ENCODE measurements at places on chromosomes 3 and 15.

DNA sequence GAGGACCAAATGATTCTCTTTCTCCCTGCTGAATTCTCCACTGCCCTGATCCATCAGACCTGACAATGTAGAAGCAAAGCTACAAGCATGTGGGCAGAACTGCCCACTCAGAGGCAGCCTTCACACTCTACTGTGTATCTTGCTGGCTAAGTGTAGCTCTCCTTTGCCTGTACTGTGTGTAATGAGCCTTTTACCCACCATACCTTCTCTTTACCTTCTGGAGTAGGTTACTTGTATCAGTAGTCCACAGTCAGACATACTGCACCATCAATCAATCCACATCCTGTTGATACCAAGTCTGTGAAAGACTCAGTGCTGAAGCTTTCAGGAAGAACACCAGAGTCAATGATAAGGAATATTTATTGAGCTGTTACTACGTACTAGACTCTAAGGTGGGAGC lies 440.7 kb upstream of the ARHGEF26 start:
- DNase-seq, result no peak

DNA sequence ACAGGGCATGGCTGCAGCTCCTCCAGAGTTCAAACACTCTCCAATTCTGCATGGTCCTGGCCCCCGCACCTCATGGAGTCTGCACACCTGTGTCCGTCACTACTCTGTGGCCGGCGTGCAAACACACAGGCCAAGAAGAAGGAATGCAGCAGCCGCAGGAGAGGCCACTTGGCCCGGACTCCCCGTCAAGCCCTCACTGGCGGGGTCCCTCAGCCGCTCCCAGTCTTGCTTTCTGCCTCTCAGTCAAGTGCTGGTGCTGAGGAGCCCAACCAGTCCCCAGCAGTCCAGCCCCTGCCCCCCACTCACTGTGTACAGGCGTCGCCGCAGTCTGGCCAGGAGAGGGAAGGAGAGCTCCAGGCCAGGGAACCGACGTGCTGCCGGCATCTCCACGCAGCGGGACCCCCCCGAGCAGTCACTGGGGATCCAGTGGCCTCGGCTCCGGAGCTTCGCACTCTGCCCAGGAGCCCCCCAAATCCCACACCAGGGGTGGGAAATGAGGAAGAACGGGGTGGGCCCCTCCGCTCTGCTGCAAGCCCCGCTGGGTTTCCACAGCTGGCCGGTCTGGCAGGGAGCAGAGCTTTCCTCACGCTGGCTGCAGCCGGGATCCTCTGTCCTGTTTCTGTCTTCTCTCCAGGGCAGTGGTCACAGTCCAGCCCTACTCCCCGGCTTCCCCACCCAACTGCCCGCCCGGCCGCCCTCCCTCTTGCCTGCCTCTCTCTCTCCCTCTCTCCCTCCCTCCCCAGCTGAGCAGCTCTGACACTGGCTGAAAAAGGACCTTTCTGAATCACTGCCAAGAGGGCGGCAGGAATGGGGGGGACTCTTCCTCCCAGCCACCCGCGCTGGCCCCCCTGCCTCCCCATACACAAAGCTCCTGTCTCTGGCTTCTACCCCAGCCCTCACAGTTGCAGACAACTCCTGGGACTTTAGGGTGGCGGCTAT lies 16.0 kb downstream of the TNK2 start:
- DNase-seq, result peak; percentile 82

DNA sequence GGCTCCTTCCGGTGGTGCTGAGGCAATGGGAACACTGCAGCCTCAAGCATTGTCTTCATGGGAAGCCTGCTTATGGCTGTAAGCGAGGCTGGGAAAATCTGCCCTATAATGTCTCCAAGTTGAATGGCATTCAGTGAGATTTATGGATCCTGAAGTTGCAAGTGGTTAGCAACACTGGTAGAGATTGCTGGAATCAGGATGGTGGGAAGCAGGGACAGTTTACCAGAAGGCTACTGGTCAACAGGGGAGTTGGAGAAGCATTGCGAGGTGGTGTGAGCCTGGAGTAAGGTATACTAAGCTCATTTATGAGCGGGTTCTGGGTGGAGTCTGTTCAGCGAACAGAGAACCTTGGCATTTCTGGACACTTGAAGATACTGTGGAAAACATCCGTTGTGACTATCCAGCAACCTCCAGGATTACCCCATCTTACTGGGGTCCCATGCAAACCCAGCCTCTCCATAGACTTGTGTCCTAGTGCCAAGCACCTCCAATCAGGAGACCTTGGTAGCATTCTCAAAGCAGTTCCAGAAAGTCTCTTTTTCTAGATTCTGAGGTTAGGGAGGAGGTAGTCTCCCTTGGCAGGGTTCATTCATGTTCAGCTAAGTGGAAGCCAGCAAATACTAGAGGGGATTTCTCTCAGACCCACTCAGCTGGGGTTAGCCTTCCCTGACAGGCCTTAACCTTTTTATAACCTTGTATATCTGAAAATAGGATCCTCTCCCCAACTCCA lies 7.3 kb downstream of the RPSA start:
- DNase-seq, result no peak

DNA sequence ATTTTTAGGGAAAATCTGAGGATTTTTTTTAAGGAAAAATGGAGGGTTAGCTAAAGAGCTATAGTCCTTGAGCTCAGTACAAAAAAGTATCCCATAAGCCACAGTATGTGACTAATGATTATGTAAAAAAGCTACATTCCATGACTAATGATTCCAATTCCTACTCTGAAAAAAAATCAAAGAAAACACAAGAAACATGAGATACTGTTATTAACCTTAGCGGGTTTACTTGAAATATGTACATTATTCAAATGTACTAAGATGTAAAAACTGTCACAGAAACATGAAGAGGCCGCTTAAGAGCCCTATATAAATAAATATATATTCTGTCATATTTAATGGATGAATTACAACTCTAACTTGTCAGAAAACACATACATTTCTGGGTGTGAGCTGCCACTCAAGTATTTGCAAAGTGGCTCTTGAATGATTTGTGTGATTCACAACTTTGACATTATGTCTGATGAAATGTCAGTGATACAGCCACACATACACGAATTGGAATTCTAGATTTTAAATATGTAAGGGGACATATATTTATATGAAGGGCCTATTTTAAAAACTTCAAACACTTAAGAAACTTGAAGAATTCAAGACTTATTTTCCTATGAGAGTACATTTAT lies 518.7 kb upstream of the SUCLG2 start:
- DNase-seq, result no peak

DNA sequence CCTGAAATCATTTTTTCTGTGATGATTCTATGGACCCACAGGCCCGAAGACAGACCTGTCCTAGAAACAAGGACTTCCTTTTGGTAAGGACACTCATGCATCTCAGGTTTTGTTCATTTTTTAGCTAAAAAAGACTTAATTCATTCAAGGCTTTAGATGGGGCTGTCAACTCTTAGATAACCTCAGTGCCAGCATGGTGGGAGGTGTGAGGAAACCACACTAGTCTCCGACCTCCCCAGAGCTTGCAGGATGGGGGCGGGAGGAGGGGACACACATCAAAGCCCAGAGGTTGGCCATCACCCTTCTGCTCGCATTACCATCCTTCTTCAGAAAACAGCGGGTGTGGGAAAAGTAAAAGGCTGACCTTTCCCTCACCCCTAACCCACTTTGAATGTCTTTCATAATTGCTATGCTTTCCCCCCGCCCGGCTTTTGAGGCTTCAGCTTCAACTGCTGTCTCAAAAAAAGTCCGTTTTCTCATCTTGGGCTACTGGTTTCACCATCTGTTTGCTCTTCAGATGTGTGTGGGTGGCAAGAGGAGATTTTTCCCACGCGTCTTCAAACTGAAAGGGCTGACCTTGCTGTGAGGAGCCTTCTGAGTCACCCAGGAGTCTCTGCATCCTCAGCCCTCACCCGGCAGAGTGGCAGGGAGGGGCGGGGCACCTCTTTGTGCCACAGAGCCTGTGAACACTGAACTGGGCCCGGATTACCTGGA lies 27.6 kb upstream of the CXCR6 start:
- DNase-seq, result no peak

DNA sequence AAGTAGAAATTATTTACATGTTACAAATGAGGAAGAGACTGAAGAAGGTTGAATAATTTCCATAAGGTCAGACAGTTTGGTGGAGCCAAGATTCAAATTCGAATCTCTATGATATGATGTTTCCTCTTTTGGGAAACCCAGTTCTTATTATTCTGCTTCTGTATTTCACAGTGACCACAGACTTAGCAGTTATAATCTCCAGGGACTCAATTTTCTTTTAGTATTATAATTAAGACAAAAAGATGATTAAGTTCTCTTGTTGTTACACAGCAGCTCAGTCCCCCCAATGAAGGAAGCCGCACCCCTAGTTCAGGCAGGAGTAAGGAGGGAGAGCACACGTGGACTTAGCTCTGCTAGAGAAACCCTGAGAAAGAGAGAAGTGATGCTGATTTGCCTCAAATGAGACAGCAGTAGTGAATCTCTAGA lies 130.6 kb downstream of the CCNL1 start:
- no peak for DNase-seq

- DNase-seq, result no peak
These were observed 44.5 kb downstream of the PCSK6 start for GRCh38 chr15:101444807-101445508.

- no peak for DNase-seq
These were observed 500.7 kb upstream of the ATP11B start for GRCh38 chr3:182292591-182292990.

DNA sequence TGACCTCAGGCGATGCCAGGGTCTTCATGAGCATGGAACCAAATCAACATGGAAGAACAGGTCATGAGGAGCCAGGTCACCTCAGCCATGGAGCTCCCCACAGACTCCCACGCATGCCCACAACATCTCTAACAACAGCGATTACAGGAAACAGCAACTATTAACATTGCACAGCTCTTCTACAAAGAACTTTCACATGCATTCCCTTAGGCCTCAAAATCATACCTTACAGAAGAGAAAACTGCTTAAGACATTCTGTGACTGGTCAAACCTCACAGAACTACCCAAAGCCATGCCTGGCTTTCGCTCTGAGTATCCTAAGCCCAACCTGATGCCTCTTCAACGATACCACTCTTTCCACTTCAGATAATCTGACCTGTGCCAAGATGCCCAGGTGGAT lies 117.8 kb downstream of the OXNAD1 start:
- DNase-seq, result no peak

DNA sequence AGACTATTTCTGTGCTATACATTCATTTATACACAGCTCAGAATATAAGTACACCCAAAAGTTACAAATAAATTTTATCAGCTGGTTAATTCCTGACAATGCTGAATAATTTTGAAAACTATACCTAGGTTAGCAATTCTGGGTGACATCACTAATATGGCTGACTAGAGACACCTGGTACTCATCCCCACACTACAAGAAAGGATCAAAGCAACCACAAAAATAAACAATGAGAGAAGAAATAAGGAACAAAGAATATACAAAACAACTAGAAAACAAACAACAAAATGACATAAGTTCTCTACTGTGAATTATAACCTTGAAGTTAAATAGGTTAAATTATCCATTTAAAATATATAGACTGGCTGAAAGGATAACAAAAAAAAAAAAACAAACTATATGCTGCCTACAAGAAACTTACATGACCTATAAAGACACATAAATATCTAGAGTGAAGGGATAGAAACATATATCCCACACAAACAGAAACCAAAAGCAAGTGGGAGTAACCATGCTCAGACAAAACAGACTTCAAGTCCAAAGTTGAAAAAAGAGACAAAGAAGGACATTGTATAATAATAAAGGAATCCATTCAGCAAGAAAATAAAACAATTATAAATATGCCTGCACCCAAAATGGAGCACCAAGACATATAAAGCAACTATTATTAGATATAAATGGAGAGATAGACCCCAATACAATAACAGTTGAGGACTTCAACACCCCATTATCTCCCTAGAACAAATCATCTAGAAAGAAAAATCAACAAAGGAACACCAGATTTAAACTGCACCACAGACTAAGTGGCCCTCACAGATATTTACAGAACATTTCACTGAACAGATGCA lies 57.8 kb downstream of the IMPG2 start:
- DNase-seq, result no peak

DNA sequence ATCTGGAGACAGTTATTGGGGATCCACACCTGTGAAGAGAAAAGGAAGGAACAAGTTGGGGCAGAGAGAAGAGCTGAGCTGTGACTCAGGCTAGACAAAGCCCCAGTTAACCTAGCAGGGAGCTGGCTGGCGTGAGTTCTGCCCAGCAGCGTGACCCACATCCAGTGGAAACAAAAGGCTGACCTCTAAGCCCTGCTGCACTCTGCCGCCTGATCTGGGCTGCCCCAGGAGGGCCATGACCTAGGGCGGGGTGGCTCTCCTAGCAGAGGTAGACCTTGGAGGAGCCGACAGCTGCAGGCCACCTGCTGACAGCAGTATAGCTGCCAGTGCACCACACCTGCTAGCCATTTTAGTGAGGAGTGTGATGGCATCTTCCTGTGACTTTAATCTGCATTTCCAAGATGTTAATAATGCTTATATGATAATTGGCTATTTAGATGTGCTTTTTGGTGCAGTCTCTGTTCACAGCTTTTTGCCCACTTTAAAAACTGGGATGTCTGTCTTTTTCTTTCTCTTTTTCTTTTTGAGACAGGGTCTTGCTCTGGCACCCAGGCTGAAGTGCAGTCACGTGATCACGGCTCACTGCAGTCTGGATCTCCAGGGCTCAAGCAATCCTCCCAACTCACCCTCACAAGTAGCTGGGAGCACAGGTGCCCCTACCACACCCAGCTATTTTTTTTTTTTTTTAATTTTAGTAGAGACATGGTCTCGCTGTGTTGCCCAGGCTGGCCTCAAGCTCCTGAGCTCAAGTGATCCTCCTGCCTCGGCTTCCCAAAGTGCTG lies 78.1 kb downstream of the LSM3 start:
- peak; percentile 68 for DNase-seq

DNA sequence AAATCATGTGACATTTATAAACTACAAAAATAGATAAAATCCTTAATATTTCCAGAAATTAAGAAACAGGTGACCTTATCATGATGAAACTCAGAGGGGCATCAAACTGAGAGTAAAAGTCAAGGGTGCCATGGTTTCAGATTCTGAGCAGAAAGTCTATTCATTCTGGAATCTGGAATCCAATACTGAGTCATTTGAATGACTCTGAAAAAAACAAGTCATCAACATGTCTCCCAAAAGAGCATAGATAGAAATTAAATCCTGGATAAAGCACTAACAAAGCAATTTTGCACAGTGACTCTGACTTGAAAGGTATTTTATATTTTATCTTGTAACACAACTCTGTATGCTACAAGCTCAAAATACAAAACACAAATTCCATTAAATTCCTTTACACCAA lies 23.4 kb downstream of the STAC start:
- no peak for DNase-seq

DNA sequence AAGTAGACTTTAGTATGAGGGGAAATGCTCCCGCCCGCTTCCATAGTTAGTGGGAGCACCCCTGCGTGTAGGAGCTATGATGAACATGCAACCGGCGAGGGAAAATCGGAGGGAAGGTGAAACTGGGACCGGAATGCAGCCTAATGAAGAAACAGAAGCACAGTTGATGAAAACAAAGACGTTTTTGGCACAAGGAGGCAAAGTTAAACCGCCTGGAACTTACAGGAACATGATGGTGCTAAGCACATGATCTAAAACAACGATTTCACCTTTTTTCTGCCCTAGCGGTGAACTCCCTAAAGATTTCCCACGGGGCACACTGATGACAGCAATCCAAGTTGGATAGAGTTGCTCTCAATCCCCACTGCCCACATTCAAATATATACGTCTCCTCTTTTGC lies 49.4 kb upstream of the SPATA12 start:
- no peak for DNase-seq
